Renal pelvis (tissue), 12 donors: ENCODE measurements at places on chromosomes 2 and 18. TPM values are rescaled to one million over a fixed set of nuclear protein-coding genes. Genes with fewer than 3 reads are reported as not detected.

The ABCB11 gene
- polyA plus RNA-seq: 0.09 TPM

DNA sequence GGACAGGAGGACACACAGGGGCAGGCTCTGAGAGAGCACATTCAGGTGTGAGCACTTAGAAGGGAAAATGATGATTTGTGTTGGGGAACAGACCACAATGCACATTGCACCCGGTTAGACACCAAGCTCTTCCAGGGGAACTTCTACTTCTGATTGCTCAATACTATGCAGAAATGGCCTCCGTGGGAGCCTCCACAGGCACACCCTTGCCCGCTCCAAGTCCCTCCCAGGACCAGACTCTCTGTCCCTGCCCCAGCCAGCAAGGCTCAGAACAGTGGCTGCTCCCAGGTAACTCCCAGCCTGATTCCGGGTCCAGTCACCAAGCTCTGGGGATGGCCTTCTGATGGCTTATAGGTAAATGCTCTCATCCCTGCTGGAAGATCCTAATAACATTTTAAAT lies 56.2 kb downstream of the BCL2L11 start:
- no peak for DNase-seq

DNA sequence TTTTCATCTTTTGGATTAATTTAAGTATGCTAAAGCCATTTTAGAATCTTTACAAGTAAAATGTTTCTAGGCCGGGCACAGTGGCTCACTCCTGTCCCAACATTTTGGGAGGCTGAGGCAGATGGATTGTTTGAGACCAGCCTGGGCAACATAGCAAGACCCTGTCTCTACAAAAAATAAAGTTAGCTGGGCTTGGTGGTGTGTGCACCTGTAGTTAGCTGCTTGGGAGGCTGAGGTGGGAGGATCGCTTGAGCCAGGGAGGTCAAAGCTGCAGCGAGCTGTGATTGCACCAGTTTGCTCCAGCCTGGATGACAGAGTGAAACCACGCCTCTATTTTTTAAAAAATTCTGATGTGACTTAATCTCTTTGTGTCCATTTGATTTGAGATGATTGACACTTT lies 3.9 kb downstream of the PPM1B start:
- no peak for DNase-seq

The RAPGEF4 gene
- 10.2 TPM for polyA plus RNA-seq
